Cerebellar cortex (tissue), 1 donor: ENCODE measurements at places on chromosomes 2 and 18.

GRCh38 chr2:6865346-6866274 is at the start of gene CMPK2:
TSS of gene CMPK2 (minus strand) at chr2:6865907. CDS start at chr2:6865696, 211 bp downstream.
- no peak for DNase-seq

DNA sequence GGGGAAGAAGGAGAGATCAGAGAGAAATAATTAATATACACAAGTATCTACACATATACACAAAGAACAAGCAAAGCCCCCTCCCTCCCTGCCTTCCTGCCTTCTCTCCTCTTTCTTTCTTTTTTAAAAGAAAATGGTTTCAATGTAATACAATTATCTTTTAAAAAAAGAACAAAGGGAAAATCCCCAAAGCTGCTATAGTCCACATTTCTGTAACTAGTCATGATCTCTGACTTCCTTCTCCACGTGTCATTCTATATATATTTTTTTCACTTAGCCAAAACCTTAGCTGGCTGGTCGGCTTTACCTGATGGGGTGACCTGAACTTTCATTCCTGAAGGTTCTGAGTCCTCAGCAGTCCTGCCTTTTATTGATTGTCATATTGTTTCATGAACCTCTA is 44.3 kb downstream of the MAP3K20 start:
- DNase-seq = no peak

- DNase-seq = no peak
Observed at GRCh38 chr2:127853671-127854070, 4.3 kb downstream of the POLR2D start.

DNA sequence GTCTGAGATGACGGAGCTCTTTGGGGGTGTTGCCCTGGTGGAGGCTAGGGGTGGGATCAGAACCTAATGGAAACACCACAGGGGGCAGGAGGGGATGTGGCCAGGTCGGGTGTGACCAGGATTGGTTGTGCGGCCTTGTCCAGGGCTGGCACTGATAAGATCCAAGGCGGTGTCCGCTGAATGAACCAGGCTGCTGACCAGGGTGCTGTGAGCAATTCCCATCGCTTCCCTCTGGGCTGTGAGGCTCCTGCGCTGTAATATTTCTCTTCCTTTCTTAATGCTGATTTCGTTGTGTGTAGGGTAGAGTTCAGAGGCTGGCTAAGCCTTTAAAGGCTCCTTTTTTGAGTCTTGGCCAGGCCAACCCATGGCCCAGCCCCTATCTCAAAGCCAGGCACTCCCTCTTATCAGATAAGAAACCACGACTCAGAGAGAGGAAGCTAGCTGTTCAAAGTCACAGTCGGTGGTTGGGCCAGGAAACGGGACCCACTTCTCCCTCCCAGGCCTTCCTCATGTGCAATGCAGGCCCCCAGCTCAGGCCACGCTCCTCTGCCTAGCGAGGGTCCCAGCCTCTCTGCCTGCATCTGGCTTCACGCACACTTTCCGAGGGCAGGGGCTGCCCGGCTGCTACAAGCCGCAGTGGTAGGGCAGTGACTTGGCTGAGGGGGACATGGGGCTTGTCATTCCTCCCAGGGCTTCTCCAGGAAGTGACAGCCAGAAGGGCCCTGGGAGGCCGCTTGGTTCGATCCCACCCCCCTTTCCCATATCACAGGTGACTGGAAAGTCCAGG is 26.0 kb upstream of the FOSL2 start:
- no peak for DNase-seq

- DNase-seq = no peak
Observed at GRCh38 chr2:191666226-191666625, 11.7 kb upstream of the NABP1 start.

DNA sequence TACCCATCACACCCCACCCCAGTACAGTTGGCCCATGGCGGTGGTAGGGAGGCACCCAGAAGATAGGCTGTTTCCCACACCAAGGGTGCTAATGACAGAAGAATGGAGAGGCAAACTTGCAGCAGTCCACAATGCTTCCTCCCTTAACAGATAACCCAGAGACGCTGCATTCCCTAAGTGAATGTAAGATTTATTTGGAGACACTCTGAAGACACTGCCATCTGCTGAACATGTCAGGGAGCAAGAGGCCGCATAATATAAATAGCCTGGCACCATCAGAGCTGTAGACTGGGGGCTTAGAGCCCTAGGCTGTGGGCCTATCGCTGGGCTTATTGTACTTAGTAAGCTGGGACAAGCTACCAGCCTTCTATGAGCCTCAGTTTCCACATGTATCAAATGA is 2.2 kb upstream of the IWS1 start:
- DNase-seq = peak; percentile 16

DNA sequence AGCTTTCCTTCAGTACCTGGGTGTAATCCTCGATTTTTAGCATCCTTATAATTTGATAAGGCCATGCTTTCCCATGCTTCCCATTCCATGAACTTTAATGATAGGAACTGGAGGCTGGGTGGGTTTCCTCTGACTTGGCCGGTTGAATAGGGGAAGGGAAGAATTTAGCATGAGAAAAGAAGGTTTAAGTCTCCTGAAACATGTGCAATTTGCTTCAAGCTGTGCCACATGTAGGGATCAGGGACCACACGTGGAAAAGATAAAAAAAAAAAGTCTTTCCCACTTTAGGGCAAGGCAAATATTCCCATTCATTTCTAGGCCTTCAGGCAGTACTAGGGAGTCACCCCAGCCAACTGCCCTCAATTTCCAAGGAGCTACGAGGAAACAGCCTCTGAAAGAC is 900.3 kb downstream of the DSC3 start:
- no peak for DNase-seq

DNA sequence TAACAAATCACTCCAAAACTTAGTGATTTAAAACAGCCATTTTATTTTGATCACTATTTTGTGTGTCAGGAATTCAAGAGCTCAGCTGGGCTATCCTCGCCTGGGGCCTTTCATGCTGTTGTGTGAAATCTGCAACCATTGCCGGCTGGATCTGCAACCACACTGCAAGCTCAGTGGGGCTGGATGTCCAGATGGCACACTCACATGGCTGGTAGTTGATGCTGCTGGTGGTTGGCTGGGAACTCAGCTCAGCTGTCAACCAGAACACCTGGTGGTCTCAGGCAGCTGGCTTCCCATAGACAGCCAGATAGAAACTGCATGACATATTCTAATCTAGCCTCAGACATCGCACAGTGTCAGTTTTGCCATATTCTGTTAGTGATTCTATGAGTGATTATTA is 30.6 kb upstream of the AP1S3 start:
- DNase-seq = no peak

- no peak for DNase-seq
Observed at GRCh38 chr2:134739879-134740301, 21.1 kb upstream of the TMEM163 start.

DNA sequence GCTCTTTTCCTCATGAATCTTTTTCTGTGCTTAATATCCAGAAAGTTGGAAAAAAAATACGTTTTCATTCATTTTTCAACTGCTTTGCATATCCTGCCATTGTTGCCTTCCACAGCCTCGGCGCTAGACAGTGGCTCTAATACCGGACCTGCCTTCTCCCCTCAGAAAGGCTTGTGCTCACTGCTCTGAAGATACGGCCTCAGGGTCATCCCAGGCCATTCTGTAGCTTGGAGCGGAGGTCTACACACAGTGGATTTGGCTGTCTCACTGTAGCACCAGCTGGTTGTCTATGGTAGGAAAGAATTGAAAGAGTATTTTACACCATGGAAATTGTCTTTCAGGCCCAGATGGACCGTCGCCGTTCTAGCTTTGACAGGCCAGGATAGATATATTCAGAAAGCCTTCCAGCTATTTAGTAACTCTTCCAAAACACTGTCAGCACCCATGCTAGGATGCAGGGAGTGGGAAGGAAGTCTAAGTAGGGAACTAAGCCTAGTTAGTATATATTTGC is 242.0 kb downstream of the TMEM182 start:
- no peak for DNase-seq

DNA sequence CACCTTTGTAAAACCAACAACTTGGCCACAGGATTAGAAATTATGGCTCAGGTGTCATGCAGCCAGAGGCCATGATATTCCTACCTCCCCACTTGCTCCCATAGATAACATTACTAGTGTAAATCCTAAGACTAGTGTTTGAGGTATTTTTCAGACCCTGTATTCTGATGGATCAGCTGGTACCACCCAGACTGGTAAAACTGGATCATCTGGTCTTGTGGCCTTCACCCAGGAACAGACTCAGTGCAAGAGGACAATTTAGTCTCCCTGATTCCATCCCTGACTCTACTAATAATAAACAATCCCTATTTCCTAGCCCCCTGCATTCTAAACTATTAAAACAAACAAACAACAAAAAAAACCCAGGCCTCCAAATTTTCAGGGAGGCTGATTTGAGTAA is 121.0 kb downstream of the ALPK2 start:
- no peak for DNase-seq

DNA sequence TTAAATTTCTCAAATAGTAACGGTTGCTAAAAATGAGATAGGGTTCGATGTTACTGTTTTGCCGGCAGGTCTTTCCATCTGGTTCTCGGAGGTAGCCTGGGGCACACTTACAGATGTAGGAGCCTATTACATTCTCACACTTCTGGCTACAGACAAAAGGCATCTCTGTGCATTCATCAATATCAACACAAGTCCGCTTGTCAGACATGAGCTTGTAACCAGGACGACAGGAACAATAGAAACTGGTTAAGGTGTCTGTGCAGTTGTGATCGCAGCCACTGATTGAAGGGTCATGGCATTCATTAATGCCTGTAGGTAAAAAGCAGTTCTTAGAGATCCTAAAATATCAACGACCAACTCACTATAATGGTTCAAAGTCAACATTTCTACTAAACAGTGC is 116.3 kb downstream of the DHRS9 start:
- no peak for DNase-seq

DNA sequence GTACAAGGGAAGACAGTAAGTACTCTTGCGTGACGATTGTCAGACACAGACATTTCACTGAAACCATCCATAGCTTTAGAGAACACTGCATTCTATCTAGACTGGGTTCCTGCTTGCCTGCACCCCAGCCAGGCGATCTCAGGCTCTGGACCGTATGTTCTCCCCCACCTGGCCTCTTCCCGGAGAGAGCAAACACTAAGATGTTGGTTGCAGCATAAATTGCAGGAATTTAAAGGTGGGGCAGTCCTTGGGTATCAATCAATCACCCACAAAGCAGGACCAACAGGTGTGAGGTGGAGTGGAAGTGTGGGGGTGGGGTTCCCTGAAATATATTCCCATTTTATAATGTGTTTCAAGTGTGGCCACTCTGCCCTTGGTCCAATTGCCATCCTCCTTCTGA is 103.6 kb upstream of the TGFA start:
- no peak for DNase-seq

- DNase-seq = no peak
Observed at GRCh38 chr2:100891906-100892642, 72.1 kb downstream of the NPAS2 start.

GRCh38 chr2:1874101-1874865 is 130.0 kb upstream of the PXDN start:
- no peak for DNase-seq

GRCh38 chr2:203688798-203689197 is 17.6 kb upstream of the CD28 start:
- no peak for DNase-seq

GRCh38 chr18:69845593-69846506 is 101.8 kb downstream of the CD226 start:
- DNase-seq = peak; percentile 76

GRCh38 chr2:170221317-170222288 is 43.7 kb downstream of the MYO3B start:
- peak; percentile 23 for DNase-seq

DNA sequence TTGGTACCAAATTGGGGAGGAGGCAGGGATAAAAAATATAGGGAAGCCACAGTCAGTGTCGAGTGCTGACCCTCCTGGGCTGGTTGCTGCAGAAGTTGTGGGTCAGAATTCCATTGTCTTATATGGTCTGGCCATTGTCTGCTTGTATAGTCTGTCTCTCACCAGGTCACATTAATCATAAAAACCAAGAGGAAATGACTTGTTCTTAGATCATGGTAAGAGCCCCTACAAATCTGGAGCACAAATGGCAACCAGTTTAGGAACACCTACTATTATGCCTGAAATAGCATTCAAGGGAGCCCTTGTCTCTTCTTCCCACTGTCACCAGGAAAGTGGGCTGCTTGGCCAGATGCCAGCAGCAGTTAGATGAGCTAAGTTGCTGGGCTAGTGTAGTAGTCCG is 119.7 kb upstream of the RMP24 start:
- DNase-seq = no peak

- DNase-seq = no peak
Observed at GRCh38 chr2:46273919-46274318, 23.3 kb upstream of the EPAS1 start.

GRCh38 chr18:48364146-48364545 is 45.0 kb downstream of the ZBTB7C start:
- DNase-seq = no peak

- no peak for DNase-seq
Observed at GRCh38 chr18:48394176-48394575, 15.0 kb downstream of the ZBTB7C start.

GRCh38 chr2:98269274-98269673 is 77.0 kb upstream of the CNGA3 start:
- peak; percentile 36 for DNase-seq

DNA sequence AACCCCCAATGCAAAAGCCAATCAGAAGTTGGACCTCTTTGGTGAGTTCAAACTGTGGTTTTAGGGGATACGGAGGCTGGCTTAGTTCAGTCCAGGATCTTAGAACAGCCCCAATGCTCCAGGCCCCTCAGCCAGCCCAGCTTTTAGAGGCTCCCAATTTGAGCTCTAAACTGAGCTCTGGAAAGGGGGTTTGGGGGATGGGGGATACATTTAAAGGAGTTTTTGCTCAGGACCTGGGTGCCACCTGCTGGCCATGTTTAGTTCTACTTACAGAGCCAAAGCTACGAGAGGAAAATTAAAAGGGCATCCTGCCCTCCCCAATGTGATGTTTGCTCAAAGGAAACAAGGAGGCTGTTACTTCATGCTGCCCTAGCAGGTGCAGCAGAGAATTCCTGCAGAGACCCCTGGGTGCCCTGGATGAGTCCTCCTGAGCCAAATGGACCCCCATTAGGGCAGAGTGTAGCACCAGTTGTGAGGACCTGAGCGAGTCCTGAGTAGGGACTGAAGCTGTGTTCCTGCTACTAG is 15.9 kb upstream of the TMEM214 start:
- peak; percentile 81 for DNase-seq

DNA sequence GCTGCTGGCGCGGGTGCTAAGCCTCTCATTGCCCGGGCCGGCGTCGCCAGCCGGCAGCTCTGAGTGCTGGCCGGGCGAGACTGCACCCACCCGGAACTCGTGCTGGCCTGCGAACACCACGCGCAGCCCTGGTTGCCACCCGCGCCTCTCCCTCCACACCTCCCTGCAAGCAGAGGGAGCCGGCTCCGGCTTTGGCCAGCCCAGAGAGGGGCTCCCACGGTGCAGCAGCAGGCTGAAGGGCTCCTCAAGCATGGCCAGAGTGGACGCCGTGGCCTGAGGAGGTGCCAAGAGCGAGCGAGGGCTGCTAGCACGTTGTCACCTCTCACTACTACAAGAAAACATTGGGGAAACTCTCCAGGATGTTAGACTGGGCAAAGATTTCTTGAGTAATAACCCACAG is 98.6 kb downstream of the SPIRE1 start:
- DNase-seq = no peak
